ENCODE measurements at places on chromosomes 7 and 10.

DNA sequence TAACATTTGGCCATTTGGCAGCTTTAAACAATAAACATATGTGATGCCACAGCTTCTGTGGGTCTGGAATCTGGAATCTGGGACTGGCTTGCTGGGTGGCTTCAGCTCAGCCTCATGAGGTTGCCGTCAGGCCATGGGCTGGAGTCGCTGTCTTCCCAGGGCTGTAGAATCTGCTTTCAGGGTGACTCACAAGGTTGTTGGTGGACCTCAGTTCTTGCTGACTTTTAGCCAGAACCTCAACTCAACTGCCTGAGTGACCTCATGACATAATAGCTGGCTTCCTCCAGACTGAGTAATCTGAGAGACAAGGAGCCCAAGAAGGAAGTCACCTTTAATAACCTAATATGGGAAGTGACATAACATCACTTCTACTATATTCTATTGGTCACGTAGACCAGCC, 44.6 kb upstream of the TSPAN13 start:
- no peak for DNase-seq

- DNase-seq = no peak
Measured at GRCh38 chr7:112257073-112257472, 50.6 kb downstream of the ZNF277 start.

GRCh38 chr7:1483079-1483478, 21.1 kb downstream of the INTS1 start:
- DNase-seq = no peak

DNA sequence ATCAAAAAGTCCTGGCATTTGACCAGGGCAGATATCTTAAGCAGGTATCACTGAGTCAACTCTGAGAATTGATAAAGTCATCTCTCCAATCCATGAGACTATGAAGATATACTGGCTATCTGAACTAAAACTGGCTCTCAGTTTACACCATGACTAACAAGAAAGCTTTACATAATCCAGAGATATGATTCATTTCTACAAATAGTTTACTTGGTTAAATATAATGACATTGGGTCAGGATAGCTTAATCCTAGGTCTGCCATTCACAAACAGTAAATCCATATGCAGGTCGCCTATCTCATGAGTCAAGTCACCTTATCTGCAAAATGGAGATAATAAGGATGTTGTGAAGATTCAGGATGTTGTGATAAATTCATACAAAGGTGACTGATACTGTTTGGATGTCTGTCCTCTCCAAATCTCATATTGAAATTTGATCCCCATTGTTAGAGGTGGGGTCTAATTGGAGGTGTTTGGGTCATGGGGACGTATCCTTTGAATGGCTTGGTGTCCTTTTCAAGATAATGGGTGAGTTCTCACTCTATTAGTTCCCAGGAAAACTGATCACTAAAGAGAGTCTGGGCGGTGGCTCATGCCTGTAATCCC, 117.4 kb downstream of the JMJD1C start:
- no peak for DNase-seq

- no peak for DNase-seq
Measured at GRCh38 chr7:129832282-129832681, 120.5 kb downstream of the UBE2H start.

- no peak for DNase-seq
Measured at GRCh38 chr10:3323865-3324498, 151.4 kb upstream of the PITRM1 start.

DNA sequence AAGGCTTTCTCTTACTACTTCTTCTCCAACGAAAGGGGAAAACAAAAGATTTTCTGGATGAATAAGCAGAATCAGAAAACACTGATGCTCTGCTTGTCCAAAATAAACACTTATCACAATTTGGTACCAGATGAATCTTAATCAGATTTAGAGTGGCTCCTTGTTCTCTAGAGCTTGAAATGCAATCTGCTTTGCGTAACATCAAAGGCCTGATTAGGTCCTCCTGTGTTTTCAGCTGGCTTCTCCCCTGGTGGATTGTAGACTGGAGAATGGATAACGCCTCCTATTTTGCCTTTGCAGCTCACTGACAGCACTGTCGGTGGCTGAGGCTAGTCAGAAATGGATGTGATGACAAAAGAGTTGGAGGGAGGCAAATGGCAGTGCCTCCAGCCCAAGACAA, 91.2 kb downstream of the FAM13C start:
- DNase-seq = no peak
